ENCODE measurements at places on chromosomes 7 and 10.

DNA sequence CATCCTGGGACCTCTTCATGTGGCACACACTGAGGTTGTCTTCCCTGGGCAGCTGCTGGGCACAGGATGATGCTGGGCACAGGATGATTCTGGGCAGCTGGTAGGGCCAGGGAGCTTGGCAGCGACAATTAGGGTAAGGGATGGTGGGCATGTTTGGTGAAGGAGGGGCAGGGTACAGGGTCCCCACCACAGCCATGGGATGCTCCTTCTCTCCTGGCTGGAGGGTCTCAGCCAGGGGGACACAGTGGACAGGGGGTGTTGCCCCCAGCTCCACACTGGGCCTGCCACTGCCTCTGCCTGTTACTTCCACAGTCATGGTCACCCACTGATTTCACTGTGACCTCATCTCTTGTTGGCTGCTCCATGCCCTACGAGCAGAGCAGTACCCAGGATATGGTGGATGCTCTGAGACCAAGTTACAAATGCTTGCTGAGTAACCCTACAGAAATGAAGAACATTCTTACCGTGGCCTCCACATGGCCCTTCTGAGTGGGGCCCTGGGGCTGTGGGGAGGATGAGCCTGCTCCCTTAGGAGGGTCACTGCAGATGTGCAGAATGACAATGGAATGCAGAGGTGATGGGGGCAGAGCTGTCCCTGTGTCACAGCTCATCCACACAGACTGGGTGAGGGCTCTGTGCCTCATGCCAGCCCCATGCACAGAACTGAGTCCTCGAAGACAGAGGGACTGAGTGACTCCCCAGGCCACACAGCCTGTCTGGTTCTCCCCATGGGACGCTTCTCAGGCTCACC lies 28.4 kb upstream of the RET start:
- no peak for DNase-seq

DNA sequence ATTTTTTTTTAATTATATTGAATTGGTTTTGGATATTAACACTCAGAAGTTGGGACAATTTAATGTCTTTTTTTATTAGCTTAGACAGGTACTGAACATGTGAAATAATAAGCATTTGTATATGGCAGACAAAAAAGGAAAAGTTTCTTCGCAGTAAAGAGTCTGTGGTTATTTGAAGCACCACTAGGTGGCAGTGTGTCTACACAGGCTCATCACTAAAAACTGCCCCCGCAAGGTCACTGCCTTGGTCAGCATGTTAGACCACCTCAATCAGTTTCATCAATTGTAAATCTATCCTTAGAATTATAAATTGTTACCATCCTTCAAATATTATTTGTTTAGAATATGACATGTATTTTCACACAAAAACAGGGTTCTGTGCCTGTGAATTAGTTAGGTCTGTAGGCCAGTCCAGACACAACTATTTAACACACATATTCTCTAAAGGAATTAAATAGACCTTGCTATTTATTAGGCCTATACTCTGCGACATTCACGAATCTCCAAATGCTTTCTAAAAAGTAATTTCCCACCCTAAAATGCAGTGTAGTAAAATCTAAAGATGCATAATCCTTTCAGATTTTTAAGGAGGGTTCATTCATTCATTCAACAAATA lies 17.0 kb downstream of the PNLIPRP3 start:
- no peak for DNase-seq

DNA sequence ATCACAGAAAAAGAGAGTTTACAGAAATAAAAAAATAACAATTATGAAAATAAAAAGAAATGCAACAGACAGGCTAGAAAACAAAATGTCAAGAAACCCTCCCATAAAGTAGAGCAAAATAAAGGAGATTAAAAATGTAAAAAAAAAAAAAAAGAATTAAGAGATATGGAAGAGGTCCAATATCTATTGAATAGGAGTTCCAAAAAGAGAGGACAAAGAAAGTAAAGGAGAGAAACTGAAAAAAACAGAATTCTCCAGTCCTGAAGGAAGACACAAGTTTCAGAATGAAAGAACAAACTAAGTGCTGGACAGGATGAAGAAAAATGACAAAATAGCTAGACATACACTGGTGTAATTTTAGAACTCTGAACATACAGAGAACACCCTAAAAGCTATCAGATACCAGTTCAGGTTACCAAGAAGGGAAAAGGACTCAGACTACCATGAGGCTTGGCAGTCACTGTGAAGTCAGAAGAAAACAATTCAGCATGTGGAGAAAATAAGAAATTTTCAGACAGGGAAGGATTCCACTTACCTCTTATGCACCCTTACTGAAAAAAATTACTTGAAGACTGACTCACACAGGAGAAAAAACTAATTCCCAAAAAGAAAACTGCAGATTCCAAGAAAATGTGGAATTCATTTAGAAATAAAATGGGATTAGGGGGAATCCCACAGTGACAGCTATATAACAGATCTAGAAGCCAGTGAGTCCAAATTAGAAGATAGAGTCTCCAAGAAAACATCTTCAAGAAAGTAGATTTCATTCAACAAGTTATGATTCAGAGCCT lies 40.4 kb upstream of the ABLIM1 start:
- no peak for DNase-seq

DNA sequence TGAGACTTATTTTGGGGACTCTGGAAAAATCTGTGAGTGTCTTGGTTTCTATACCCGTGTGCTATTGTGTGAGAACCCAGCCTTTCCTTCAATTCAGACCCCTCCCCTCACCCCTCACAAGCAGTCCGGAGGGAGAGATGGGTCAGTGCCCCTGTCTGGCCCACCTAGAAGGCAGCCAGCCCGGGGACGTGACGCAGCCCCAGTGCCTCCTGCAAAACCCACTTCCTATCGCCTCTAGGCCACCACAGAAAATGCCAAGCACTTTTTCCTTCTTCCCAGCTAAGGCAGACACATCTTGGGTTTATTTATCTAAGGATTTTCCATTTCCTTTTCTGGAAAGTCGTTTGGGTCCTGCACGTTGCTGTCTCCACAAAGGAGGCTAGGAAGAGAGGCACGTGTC lies 11.6 kb upstream of the AQP1 start:
- no peak for DNase-seq

Measured in effector CD4-positive, alpha-beta T cell (primary cell).